ENCODE measurements at places on chromosomes 2 and 18.

DNA sequence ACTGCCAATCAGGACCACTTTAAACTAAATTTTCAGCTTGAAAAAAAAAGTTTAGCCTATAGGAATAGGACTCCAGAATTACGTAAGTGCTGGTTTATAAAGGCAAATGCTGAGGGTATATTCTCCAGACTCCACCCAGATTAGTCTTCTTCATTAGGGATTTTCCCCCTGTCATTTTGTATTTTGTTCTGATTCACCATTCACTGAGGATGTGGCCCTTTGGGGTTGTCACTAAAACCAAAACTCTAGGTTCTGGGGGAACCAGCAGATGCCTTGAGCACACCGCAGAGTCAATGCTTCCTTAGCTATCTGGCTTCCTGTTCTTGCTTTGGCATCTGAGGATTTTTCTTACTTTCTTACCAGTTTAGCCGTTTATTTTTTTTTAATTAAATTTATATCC lies 10.5 kb downstream of the SCYGR4 start:
- no peak for DNase-seq

DNA sequence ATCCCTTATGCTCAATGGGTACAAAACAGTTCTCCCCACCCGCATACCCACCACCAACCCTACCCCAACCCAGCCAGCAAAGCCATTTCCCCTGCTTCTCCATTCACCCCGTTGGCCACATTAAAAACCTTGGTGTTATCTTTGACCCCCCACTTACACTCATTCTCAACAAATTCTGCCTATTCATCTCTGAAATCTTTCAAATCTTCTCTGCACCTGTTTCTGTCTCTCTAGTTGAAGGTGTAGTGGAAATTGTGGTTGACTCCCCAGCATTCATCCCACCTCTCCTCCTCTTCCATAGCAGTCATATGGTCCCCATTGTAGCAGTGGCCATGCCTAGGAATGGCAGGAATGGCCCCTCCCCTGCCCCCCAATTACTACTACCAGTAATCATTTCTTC lies 20.5 kb upstream of the TET3 start:
- DNase-seq: no peak

GRCh38 chr2:139411236-139411635 lies 631.0 kb upstream of the NXPH2 start:
- no peak for DNase-seq

GRCh38 chr2:38438133-38438882 lies 61.2 kb upstream of the ATL2 start:
- DNase-seq: no peak

DNA sequence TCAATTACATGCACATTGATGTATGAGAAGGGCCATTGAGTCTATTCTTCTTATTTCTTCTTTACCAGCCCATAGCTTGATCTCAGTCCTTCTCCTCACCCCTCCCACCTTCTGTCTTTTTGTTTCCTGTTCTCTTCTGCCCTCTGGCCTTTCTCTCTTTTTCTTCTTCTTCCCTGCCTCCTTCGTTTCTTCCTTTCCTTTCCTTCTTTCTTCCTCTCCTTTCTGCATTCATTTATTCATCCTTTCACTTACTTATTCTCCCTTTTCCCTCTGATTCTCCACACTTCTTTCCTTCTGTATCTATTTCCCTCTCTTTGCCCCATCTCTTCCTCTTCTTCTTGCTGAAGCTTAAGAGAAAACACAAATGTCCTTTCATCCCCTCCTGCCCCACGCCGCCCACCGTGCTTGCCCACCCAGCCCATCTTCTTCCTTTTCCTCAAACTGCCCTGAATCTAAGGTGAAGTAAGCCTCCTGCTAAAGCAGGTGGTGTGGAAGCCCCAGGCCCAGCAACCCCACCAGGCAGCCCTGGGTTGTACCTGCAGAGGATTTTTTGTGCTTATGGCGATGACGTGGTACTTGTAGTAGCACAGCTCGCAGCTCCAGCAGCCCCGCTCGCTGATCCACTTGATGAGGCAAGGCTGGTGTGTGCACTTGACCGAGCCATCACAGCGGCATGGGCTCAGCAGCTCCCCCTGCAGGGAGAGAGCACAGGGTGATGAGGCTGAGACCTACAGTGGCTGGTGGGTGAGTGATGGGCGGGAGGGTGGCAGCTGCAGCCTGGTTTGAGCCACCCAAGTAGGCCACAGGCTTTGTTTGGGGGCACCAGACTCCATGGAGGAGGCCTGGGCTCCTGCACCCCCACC lies 89.0 kb downstream of the MARCHF4 start:
- DNase-seq: no peak

- no peak for DNase-seq
Observed at GRCh38 chr2:128531856-128532255, 213.2 kb upstream of the HS6ST1 start.

- DNase-seq: no peak
Observed at GRCh38 chr2:128282246-128282975, 36.3 kb downstream of the HS6ST1 start.

- DNase-seq: no peak
Observed at GRCh38 chr2:217905896-217906295, 96.9 kb downstream of the TNS1 start.

- no peak for DNase-seq
Observed at GRCh38 chr2:241931976-241932898, 62.7 kb downstream of the RTP5 start.

GRCh38 chr18:2518473-2518872 lies 52.8 kb downstream of the METTL4 start:
- no peak for DNase-seq

- no peak for DNase-seq
Observed at GRCh38 chr2:60884800-60885199, 3.4 kb downstream of the REL start.

- no peak for DNase-seq
Observed at GRCh38 chr2:240095556-240096523, 40.3 kb downstream of the COPS9 start.

DNA sequence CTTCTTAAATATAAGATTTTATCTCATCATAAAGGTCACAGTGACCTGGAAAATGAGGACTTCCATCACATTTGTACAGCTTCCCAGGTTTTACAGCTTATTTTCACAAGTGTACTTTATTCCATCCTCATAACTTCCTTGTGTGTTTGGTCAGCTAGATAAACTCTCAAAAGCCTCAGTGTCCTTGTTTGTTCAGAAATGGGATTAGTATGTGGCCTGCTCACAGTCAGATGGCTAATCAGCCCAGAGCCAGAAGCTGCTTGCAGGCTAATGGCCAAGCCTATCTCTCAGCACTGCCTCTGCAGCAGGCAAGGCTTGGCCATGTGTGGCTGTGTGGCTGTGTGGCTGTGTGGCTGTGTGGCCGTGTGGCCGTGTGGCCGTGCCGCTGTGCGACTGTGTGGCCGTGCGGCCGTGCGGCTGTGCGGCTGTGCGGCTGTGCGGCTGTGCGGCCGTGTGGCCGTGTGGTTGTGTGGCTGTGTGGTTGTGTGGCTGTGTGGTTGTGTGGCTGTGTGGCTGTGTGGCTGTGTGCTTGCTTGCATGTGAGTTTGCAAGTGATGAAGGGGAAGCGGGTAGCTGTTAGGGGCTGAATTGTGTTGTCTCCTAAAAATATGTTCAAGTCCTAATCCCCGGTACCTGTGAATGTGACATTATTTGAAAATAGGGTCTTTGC lies 233.0 kb upstream of the TNP1 start:
- no peak for DNase-seq

GRCh38 chr2:54377901-54378493 lies 78.1 kb upstream of the SPTBN1 start:
- no peak for DNase-seq

DNA sequence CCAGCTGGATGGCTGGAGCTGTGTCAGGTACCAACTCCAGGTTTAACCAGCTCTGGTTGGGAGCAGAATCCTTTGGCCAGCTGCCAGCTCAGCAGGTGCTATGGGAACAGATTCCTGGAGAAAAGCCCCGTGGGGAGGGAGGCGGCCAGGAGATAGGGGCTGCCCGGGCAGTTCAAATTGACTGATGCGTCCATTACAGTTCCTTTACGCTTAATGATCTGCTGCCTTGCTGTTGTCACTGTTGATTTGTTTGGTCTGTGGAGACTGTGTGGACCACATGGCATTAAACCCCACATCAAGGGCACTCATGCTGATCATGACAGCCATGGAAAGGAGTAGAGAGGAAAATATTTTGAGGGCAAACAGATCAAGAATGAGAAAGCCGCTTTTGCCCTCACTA lies 200.0 kb downstream of the TSN start:
- no peak for DNase-seq

DNA sequence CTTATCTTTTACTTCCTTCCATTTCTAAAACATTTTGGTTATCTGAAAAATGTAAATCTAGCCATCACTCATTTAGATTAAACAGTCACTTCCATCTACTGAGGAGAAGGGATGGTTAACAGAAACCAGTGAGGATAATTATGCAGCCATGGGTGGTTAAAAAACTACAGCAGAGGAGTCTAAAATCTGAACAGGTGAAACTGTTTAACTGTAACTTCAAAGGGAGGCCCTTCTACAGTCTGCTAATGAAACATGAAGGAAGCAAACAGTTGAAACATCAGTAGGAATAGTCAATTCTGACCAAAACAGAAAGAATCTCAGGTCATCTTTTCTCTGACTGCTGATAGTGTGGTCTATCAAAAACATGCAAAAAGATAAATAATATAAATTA lies 71.0 kb downstream of the DTNB start:
- DNase-seq: no peak

DNA sequence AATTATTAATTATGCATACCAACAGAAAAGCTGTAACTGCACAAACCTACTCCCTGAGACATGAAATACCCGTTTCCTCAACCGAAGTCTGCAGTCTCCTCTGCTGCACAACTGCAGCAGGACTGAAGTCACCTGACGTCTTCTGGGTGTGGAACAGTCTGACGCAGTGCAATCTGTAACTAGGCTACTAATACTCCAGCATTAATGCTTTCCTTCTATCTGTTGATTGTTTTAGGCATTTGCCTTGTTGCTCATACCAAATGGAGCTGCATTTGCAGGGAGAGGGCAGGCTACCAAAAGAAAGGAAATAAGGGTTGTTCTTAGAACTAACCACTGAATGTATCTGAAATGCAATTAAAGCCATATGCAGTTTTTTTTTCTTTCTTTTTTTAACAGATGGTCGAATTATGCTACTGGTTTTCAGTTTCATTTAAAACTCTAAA lies 40.1 kb downstream of the RTN4 start:
- no peak for DNase-seq

DNA sequence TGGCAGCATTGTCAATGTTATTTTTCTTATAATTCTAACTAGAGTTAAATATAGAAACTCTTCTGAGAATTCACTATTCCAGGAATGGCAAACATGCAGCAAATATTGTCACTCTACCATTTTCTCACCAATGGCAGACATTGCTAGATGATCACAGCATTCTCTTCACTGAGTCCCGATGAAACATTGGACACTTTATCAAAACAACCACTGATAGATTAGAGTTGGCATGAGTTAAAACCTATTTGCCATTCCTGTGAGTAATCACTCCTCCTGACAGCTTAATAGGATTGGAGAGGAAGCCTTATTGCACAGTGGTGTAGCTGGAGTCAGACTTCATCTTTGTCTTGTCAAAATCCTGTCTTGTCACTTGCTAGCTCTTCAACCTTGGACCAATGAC lies 163.9 kb upstream of the THUMPD2 start:
- no peak for DNase-seq
